ENCODE measurements at places on chromosomes 11 and 22.

GRCh38 chr11:69787906-69788305 is 12.8 kb upstream of the FGF4 start:
- no peak for DNase-seq

GRCh38 chr11:111761036-111761435 is 5.2 kb downstream of the PPP2R1B start:
- no peak for DNase-seq

GRCh38 chr22:42065438-42066125 is 5.0 kb downstream of the NAGA start:
- DNase-seq: no peak

GRCh38 chr11:106503901-106504300 is 426.4 kb downstream of the AASDHPPT start:
- DNase-seq: no peak

DNA sequence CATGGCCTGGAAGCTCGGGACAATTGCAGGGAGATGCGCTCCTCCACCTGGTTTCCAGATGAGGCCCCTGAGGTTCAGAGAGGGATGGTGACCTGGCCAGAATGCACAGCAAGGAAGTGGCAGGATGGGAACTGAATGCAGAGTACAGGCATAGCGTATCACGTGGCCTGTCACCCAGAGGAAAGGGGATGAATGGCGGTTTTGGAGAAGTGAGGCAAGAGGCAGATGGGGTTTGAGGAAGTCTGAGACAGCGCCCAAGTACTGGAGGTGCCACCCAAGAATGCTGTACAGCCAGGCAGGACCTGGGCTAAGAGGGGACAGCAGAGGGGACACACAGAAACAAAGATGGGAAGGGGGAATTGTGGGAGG is 4.9 kb downstream of the RAB3IL1 start:
- DNase-seq: no peak

DNA sequence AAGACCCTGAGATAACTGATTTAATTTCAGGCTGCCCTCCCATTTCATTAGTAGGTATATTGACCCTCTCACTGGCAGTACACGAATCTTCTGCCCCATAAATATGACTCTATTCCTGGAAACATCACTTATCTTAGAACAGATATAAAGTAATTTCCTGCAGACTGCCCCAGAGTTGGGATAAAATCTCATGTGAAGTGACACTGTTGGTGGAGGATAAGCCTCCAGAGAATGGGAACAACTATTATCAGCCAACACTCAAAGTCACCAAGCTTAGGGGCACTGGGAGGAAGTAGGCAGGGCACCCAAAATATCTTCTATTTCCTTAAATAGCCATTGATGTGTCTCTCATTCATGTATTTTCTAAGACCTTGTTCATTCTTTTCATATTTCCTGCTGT is 8.2 kb downstream of the OR51B5 start:
- DNase-seq: no peak

- DNase-seq: no peak
These were observed 162.9 kb upstream of the POU2AF2 start for GRCh38 chr11:111082664-111083063.

- DNase-seq: no peak
These were observed 3.8 kb upstream of the WEE1 start for GRCh38 chr11:9569588-9570164.

- no peak for DNase-seq
These were observed 22.3 kb upstream of the SPON1 start for GRCh38 chr11:13939961-13940906.

GRCh38 chr11:115316696-115317095 is 187.5 kb downstream of the CADM1 start:
- DNase-seq: no peak

- DNase-seq: no peak
These were observed 29.1 kb downstream of the OR52K1 start for GRCh38 chr11:4511282-4512245.

DNA sequence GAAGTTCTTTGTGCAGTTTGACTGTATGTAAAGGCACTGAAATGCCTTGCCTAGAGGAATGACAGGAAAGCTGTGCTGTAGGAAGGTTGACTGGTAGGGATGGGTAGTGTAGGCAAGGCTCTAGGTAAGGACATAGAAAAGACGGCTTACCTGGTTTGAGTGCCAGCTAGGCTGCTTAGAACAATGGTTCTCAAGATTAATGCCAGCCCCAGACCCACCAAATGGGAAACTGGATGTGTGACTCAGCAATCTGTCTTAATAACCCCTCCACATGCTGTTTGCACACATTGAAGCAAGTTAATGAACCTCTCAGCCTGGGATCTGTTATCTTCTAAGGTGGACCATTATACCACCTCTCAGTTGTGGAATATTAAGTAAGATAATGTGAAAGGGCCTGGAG is 3.7 kb downstream of the RPS3 start:
- DNase-seq: no peak

DNA sequence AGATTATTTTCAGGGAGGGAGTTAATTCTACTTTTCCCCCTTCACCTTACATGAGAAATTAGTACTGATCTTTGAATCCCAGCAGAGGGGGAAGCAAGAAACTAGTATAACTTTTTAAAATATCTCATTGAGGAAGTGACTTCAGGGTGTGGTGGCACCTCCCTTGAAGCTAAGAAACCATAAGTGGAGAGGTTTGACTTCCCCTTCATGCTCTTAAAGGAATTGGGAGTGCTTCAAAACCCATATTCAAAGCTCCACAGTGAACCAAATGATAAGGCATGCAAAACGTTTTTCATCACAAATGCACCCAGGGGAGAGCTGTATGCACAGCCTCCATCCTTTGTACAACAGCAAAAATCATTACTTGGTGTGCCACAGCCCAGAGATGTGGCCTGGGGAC is 540 bp downstream of the MS4A14 start:
- DNase-seq: no peak

- no peak for DNase-seq
These were observed 31.6 kb upstream of the ME3 start for GRCh38 chr11:86703987-86704386.

- no peak for DNase-seq
These were observed 128.8 kb downstream of the KIRREL3 start for GRCh38 chr11:126871792-126872191.

GRCh38 chr11:47944632-47945031 is 35.7 kb upstream of the PTPRJ start:
- no peak for DNase-seq

GRCh38 chr11:110716361-110716760 is 4.1 kb upstream of the ARHGAP20 start:
- DNase-seq: no peak

DNA sequence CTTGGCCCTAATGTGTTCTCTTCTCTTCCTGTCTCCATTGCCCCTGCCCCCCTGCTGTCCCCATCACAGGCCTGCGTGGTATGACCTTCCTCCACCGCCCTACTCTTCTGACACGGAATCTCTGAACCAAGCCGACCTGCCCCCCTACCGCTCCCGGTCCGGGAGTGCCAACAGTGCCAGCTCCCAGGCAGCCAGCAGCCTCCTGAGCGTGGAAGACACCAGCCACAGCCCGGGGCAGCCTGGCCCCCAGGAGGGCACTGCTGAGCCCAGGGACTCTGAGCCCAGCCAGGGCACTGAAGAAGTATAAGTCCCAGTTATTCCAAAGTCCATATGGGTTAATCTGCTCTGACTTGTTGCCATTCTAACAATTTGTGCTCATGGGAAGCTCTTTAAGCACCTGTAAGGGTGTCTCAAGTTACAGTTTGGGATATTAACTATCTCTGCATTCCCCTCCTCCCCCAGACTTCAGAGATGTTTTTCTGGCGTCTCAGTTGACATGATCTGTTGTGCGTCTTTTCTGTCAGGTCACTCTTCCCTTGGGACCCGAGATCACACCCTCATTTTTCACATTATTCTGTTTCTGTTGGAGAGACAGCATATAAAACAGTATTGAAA is 60.0 kb downstream of the COMMD9 start:
- DNase-seq: no peak

- no peak for DNase-seq
These were observed 77.2 kb upstream of the FTH1 start for GRCh38 chr11:62044639-62045121.

GRCh38 chr11:1197886-1198560 is 24.8 kb upstream of the MUC5B start:
- DNase-seq: no peak

DNA sequence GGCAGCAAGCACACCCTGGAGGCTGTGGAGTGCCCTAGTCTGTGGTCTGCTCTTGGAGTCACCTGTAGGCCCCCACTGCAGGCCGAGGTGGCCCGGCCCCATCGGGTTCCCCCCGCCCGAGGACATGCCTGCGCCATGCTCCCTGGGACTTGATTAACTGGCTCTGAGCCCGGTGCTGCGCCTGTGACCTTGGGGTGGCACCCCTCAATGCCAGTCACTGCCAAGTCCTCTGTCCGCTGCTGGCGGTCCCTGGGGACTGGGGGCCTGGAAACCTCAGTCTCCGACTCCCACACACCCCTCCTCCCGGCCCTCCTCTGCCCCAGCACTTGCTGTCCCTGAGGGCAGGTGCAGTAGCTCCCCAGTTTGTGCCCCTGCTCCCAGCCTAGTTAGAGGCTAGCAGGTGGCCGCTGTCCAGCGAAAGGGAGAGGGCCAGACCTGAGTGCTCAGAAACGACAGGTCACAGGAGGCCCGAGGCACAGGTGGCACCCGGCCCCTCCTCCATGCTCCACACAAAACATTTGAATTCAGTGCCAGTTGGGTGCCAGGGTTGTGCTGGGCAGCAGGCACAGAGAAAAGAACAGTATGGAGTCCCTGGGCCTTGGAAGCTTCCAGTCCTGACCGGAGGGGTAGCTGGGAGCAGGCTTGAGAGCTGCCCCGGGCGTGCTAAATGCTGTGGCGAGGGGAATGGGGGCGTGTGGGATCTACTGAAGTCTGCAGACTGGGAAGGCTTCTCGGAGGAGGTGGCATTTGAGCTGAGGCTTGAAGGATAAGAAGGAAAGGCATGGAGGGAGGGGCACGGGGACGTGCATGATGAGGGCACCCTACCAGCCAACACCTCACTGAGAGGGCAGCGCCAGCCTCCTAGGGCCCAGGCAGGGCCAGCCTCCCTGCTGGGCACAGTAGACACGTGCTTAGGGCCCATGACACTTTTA is 16.4 kb upstream of the FLRT1 start:
- no peak for DNase-seq

- DNase-seq: no peak
These were observed 455.8 kb downstream of the TMEM135 start for GRCh38 chr11:87493516-87493915.

GRCh38 chr22:44811141-44811540 is 58.8 kb downstream of the ARHGAP8 start:
- DNase-seq: no peak

- no peak for DNase-seq
These were observed 135.6 kb downstream of the SBF2 start for GRCh38 chr11:10158461-10158860.

- DNase-seq: no peak
These were observed 39.7 kb upstream of the MMP12 start for GRCh38 chr11:102914238-102915043.

DNA sequence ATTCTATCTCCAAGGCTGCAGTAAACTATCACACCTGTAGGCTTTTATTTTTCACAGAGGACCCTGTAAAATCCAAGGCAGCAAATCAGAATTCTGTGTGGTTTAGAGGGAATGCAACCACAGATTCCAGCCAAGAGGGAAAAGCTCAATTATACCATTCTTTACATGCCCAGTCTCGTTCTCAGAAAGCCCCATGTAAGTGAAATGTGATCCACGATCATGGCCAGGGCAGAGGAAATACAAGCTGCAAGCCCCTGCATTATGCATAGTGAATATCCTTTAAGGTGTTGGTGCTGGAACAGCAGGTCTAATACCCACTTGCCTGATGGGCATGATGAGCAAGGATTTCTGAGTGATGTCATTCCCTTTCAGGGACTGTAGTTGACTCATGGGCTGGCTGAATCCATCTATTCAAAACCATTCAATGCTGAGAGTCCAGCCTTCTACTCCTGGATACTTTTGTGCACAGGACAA is 198.7 kb upstream of the MTMR2 start:
- DNase-seq: no peak

DNA sequence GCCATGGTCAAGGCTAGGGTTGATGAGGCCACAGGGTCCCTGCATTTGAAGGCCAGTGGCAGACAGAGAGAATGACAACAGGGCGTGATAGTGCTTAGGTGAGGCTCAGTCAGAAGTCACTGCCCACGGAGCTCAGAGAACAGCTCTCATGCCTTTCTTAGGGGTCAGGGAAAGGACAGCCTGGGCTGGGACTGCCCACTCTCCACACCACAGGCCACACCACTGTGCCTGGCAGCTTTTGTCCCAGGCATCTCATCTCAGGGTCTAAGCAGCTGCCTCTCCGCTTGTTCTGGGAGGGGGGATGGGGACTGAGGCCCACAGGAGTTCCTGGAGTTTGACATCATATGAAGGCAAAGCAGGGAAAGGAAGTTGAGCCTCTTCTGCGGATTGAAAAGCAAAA is 150.2 kb upstream of the B3GAT1 start:
- no peak for DNase-seq

DNA sequence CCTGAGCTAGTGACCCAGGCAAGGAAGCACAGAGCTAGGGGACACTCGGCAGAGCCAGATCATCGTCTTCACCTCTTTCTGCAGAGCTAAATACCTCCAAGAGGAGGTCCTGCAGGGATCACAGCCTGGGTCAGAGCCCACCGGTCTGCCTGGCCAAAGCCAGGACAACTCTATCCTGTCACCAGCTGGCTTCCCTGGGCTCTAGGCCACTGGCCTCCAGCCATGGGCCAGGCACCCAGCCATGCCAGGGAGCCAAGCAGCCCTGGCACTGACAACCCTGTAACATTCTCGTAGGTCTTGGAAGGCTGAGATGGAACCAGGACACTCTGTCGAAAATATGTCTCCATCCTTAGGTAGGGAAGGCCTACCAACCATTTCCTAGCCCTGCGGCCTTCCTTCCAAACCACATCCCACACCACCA is 270.1 kb downstream of the BUD13 start:
- DNase-seq: no peak

- DNase-seq: no peak
These were observed 3.6 kb downstream of the MYBPC3 start for GRCh38 chr11:47348859-47349258.

DNA sequence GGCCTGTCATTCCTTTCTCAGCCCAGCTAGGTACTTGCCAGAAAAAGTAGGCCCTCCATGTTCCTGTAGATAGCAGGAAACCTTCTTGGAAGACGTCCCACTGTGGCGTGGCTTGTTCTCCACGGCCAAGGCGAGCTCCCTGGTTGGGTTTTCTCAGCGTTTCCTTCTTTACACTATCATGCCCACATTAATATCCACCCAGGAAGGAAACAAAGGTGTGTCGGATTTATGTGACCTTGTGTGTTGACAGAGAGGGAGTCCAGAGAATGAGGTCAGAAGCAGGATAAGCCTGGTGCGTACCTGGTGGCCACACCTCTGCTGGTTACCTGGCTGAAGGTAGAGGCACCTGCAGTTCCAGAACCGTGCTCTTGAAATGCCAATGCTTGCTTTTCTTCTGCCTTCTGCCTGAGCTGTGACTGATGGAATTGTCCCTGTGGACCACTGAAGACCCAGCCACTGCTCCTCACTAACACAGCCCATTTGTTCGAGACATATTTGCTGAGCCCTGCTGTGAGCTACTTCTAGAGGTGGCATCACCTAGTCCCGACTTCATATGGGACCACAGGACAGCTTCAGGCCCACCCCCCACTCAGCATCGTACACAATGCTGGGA is 7.9 kb downstream of the ASPHD2 start:
- DNase-seq: no peak

GRCh38 chr11:44113018-44113417 is 17.5 kb downstream of the EXT2 start:
- DNase-seq: no peak
